NCI-H2227 treated with DMSO at 0.1 percent for 48 hours (cell line): ENCODE measurements at places on chromosomes 16 and 17.
A peak's percentile ranks its signal among the peaks of the same experiment; 100 is the strongest.

- no peak for DNase-seq
Observed at GRCh38 chr16:85334718-85335583, 222.7 kb upstream of the CIBAR2 start.

- DNase-seq = no peak
Observed at GRCh38 chr16:3095869-3096268, 3.2 kb downstream of the ZSCAN10 start.

GRCh38 chr16:23754594-23755483 is at the start of gene CHP2:
CHP2 (plus strand) TSS chr16:23755026; CDS start chr16:23755050, 24 bp downstream.
- no peak for DNase-seq

DNA sequence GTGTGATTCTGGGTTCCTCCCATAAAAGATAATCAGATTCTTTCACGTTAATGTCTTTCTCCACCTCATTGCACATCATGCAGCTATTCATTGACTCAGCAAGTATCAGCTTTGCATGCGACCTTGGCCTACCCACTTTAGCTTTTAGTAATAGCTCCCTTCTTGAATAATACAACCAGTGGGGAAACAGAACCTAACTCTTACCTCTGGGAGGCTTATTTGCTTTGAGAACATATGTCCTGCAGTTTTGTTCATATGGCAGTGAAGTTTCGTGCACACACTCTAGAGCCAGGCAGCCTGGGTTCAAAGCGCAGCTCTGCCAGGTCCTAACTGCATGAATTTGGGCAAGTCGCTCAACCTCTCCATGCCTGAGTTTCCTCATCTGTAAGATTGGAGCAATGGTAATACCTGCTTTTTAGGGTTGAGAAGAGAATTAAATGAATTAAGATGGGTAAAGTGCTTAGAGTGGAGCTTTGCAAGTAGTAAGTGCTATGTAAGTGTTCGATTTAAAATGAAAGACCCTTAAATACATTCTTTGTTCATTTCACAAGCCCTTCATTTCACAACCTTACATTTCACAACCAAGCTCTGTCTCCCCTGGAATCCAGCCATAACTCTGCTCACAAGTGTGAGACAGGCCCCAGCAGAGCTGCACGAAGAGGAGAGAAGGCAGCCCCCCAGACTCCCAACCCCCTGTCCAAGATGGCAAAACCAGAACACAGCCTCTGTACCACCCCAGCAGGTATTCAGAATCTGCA is 29.3 kb downstream of the MAPT start:
- DNase-seq = no peak

DNA sequence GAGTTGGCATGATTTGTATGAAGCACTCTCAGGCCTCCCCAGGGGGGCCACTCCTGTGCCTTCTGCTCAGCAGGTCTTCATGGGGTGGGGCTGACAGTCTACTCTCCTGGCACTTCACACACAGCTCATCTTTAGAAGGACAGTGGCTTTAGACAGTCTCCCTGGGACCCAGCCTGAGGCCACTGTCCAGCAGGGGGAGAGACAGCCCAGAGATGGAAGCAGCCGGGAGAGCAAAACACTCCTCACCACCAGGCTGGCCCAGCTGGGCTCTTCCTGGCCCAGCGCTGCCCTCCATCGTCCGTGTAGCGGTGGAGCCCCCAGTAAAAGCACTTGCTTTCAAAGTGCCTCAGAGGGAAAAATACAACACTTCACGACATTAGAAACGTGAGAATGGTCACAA is 62.0 kb upstream of the CRHR1 start:
- no peak for DNase-seq

DNA sequence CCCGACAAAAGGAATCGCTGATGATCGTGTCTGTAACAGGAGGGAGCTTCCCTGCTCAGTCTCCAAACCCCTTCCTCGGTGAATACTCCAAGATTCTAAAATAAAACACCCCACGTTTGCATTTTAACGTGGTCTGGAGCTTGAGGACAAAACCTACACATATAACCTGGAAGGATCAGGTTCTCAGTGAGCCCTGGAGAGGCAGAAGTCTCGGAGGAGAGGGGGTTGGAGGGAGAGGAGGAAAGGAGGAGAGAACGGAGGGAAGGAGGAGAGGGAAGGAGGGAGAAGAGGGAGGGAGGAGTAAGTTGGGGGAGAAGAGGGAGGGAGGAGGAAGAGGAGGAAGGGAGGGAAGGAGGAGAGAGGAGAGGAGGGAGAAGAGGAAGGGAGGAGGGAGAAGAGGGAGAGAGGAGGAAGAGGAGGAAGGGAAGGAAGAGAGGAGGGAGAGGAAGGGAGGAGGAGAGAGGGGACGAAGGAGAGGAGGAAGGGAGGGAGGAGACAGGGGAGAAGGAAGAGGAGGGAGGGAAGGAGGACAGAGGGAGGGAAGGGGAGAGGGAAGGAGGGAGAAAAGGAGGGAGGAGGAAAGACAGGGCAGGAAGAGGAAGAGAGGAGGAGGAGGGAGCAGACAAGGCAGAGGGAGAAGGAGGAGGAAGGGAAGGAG is 27.4 kb upstream of the GINS2 start:
- no peak for DNase-seq

- peak; percentile 33 for DNase-seq
Observed at GRCh38 chr17:62627219-62627903, at the start of gene MRC2. MRC2 (plus strand) TSS chr17:62627670; CDS start chr17:62627803, 133 bp downstream.
